ENCODE measurements at places on chromosomes 6 and 20.

DNA sequence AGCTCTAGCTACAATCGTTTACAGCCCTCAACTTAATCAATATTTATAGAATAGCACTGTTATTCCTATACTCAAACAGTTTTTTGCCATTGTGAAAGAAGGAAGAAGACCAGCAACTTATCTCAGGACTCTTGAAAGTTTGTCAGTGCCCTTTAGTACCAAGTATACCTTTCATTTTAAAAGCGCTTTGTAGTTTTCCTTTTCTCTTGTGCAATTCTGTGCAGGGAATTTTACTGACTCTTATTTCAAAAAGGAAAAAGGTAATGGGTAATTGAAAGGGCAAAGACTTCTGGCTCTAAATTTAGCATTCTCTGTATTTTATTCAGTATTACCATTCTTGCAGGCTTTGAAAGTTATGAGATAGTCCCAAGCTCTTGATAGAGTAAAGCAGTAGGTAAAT lies 16.8 kb upstream of the RHAG start:
- DNase-seq = no peak

DNA sequence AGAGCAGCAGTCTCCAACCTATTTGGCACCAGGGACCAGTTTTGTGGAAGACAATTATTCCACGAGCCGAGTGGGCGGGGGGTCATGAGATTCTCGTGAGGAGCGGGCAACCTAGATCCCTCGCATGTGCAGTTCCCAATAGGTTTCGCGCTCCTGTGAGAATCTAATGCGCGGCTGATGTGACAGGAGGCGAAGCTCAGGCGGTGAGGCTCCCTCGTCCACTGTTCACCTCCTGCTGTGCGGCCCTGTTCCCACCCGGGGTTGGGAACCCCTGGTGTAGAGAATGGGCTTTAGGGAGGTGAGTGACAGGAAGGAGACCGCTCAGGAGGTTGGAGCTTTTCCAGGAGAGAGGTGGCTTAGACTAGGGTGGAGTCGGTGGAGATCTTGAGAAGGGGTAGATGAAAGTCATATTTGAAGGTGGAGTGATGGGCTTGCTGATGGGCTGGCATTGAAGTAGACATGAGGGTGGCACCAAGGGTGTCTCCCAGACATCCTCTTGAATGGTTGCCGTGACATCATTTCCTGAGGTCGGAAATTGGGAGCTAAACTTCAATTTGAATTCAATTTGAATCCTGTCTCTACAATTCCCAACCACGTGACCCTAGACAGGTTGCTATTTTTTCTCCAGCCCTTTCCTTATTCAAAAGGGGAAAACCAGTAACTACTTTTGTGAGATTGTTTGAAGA lies 1.5 kb upstream of the RAD21L1 start:
- no peak for DNase-seq

DNA sequence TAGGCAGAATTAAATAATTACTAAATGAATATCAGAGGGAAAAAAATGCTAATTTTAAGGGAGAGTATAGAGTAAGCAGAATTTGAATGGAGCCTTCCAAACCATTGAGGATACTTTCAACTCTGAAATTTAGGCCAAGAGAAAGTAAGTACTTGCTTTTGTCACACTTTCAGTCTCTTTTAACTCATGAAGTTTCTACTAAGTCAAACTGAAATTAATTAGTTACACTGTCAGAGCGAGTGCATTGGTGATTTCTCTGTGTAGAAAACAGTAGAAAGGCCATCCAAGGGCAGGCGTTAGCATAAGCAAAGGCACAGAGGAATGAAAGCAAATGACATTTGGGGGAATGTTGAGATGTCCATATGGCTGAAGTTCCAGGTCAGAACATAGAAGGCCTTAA lies 92.9 kb downstream of the PLEKHG1 start:
- no peak for DNase-seq

GRCh38 chr6:87905101-87905641 lies 142.5 kb upstream of the SPACA1 start:
- no peak for DNase-seq

GRCh38 chr6:158913580-158913979 lies 86.4 kb downstream of the RSPH3 start:
- no peak for DNase-seq

GRCh38 chr6:134464690-134465411 lies 146.9 kb upstream of the SGK1 start:
- no peak for DNase-seq

- no peak for DNase-seq
Observed at GRCh38 chr6:104286641-104287040, 573.1 kb downstream of the HACE1 start.

- no peak for DNase-seq
Observed at GRCh38 chr20:24742436-24742835, 206.6 kb upstream of the CST7 start.

DNA sequence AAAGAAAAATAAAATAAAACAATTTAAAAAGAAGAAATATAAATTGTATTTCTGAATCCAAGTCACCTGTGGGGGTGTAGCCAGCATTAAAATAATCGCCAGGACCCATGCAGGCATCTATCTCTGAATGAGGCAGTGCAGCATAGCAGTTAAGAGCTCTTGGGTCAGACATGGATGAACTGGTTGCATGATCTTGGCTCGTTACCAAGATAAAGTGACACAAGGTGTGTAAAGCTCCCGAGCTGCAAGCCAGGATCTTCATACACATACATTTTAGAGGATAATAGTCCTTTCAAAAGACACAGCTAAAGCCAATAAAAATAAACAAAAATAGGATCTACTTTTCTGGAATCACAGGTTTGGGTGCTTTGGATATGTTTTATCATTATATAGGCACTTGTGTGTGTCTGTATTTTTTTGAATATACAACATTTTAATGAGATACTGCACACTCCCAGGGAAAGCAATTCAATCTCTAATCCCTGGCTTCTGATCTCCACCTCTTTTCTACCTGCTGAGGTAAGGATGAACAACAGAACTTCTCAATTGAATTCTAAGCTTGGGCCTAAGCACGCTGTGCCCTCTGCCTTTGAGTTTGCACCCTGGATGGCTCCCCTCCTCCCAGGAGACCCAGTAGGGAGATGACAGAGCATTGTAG lies 8.9 kb downstream of the TRIM10 start:
- DNase-seq = no peak

GRCh38 chr6:157240059-157240959 lies 83.0 kb downstream of the TMEM242 start:
- DNase-seq = peak; percentile 65

- DNase-seq = no peak
Observed at GRCh38 chr20:40111282-40111681, 577.8 kb downstream of the MAFB start.

- no peak for DNase-seq
Observed at GRCh38 chr20:44097521-44098255, 89.3 kb downstream of the JPH2 start.

DNA sequence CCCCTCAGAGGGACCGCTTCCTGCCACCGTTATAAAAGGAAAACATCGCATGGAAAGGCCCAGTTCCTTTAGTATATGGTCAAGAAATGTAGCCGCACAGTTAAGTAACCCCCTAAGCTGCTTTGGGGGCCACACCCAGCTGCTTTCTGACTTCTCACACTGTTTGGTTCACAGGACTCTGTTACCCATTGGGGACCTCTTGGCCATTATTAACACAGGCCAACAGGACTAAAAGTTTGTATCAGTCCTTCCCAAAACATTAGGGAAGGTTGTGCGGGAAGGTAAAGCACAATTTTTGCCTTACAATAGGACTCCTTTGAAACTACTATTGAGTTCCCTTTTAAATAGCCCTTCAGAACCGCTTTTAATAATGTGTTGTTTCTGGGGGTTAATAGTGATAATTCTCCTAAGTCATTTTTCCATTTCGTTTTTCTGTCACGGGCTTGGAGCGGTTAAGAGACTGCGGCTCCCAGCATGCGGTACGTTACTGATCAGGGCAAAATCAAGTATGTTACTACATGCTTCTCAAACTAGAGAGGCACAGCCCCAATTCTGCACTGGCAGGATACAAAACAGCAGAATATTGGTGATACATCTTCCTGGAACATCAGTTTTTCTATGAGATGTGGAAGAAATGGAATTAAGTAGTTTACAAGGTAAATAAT lies 668 bp upstream of the RPP40 start:
- no peak for DNase-seq

DNA sequence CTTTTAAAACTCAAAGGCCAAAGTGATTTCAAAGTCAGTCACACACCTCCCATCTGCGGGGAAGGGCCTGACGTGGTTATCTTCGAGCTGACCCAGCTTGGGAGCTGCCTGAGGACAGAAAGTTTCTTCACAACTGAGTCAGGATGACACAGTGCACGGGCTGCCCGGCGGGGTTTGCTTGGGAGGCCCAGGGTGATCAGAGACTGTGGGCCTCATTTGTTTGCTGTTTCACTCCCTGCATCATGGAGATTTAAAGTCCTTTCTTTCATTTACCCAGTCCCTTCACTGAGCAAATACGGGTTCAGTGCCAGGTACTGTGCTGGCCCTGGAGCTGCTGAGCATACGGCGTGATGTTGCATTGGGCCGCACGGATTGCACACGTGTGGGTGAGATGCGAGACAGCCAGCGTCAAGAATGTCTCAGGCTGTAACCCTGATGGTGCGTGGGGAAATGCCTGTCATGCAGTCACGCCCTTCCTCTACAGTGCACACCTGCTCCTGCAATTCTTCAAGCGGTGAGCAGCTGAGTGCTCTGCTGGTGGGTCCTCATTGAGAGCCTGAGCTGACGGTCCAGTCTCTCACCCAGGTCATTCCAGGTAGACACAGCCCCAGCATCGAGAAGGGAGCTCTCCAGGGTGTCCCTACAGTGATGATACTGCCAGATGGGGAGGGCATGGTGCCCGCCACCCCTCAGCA lies 82.7 kb upstream of the PMEPA1 start:
- DNase-seq = no peak

- no peak for DNase-seq
Observed at GRCh38 chr6:132219901-132220300, 181.4 kb downstream of the MOXD1 start.

- no peak for DNase-seq
Observed at GRCh38 chr6:127199470-127199869, 67.2 kb upstream of the RNF146 start.

GRCh38 chr6:79808921-79809320 lies 138.4 kb downstream of the ELOVL4 start:
- no peak for DNase-seq

GRCh38 chr6:33190504-33191107 lies 1.7 kb downstream of the COL11A2 start:
- peak; percentile 65 for DNase-seq

DNA sequence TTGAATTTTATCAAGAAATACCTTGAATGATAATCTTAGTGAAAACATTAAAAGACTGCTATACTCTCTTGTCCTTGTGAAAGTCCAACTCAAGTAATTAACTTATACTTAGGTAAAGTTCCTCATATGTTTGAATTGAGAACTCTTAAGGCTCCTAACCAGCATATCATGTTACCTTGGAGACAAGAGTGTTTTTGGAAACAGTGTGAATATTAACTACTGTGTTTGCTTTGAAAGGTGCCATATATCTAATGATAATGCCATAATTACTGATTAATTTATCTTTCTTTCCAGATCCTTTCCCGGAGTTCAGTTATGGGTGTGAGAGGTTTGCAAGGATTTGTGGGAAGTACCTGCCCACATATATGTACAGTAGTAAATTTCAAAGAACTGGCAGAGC lies 10.5 kb downstream of the FAM120B start:
- no peak for DNase-seq

- no peak for DNase-seq
Observed at GRCh38 chr20:34952671-34953070, 2.9 kb downstream of the GSS start.

Data from right hindlimb (tissue), 1 donor.